Tongue (tissue), 3 donors: ENCODE measurements at places on chromosomes 7 and 10. TPM values are rescaled to one million over a fixed set of nuclear protein-coding genes. Genes with fewer than 3 reads are reported as not detected.

SRGN gene
- total RNA-seq: 49.6 TPM

SPDYE2 gene
- total RNA-seq: not detected

- peak; percentile 81 for DNase-seq
These were observed at the start of gene PLCE1 for GRCh38 chr10:93993782-93994437. Gene PLCE1, plus strand, starts transcription at chr10:93993931. Its CDS starts 37,116 bp downstream, at chr10:94031047.

GRCh38 chr10:50917486-50917885 lies 32.1 kb upstream of the A1CF start:
- DNase-seq: no peak

OPN1SW gene
- not detected for total RNA-seq

DNA sequence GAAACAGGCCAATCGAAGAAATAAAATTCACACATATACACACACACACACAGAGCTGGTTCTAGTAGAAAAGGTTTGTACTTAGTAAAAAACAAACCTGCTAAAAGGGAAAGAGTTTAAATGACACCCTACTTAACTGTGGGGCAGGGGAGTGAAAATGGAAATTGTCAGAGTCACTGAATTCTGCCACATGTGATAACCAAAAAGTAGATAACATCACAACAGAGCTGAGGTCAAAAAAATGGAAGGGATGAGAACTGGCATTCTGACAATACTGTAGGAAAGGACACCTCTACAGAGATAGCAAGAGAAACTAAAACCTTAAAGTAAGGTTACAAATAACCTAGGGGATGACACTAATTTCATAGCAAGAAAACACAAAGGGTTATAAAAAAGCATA lies 74.6 kb downstream of the CACUL1 start:
- DNase-seq: no peak

DNA sequence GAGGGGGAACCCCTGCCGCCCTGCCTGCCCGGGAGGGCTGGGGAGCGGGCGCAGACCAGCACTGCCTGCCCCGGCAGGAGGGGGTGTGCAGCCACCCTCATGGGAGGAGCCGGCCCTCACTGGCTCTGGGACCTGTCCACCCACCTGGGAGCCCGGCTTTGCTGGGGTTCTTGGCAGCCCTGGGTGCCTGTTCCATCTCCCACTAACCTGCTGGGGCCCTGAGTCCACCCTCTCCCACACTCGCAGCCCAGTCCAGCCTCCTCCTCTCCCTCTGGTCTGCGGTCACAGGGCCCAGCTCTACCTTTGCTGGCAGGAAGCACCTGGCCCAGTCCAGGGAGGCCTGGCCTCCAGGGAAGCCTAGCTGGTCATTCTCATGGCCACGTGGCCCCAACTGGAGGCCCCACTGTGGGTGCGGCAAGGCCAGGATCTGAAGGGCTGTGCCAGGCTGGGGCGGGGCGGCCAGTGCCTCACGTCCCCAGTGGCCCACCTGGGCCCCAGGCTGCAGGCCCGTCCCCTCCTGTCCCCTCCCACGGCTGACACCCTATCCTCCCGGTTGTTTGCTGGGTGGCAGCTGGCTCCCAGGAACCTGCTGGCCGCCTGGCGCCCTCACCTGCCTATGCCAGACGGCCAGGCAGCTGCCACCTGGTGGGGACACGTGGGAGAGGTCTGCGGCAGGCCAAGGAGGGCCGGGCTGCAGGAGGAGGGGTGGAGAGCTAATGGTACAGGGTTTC lies at the start of gene TMEM184A:
Gene TMEM184A (minus strand): TSS at position 393 of the 731 bp plus-strand sequence. CDS start 721 bp downstream, outside the sequence.
- DNase-seq: peak; percentile 55

GRCh38 chr7:105788816-105789349 lies 87.5 kb downstream of the ATXN7L1 start:
- DNase-seq: no peak

GRCh38 chr10:132406181-132406580 lies 9.2 kb downstream of the PWWP2B start:
- DNase-seq: no peak

- no peak for DNase-seq
These were observed 161.5 kb downstream of the AHR start for GRCh38 chr7:17460001-17460400.

GRCh38 chr7:151134743-151135524 lies 32.6 kb downstream of the GBX1 start:
- DNase-seq: no peak

GRCh38 chr10:95415621-95416031 lies 124.8 kb upstream of the PDLIM1 start:
- no peak for DNase-seq

- DNase-seq: no peak
These were observed 791.2 kb downstream of the GRID1 start for GRCh38 chr10:85575441-85575840.

ZNF25 gene
- 27.5 TPM for total RNA-seq

TRPV6 gene
- total RNA-seq: 0.82 TPM

- DNase-seq: peak; percentile 57
These were observed 26.5 kb upstream of the CNTNAP2 start for GRCh38 chr7:146090023-146090645.

CPA5 gene
- 0.31 TPM for total RNA-seq

MALSU1 gene
- 110 TPM for total RNA-seq

DNA sequence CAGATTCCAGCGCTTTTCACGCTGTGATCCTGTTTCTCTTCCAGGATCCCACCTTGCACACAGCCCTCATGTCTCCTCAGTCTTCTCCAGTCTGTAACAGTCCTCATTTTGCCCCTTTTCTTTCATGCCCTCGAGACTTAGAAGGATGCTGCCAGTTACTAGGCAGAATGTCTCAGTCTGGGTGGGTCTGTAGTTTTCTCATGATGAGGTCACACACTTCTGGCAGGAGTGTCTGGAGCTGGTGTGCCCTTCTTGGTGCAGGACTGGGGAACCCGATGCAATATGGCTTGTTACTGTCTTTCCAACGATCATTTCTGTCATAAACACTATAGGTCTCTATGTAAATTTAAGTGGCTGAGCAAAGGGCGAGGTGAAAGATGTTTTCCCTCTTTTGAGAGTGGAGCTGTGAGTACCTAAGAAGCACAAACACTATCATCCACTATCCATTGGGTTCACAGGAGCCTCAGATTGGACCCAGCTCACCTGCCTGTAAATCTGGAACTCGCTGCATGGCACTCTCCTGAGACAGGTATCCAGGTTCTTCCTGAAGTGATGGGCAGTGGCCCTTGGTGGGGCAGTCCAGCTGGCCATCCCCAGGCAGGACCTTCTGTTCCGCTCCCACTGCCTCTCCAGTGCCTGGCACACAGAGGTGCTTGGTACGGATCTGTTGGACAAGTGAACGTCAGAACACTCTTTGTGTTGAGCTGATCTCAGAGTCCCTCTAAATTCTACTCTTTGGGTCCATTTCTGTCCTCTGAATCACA lies 64.3 kb upstream of the ZNF32 start:
- no peak for DNase-seq

DNA sequence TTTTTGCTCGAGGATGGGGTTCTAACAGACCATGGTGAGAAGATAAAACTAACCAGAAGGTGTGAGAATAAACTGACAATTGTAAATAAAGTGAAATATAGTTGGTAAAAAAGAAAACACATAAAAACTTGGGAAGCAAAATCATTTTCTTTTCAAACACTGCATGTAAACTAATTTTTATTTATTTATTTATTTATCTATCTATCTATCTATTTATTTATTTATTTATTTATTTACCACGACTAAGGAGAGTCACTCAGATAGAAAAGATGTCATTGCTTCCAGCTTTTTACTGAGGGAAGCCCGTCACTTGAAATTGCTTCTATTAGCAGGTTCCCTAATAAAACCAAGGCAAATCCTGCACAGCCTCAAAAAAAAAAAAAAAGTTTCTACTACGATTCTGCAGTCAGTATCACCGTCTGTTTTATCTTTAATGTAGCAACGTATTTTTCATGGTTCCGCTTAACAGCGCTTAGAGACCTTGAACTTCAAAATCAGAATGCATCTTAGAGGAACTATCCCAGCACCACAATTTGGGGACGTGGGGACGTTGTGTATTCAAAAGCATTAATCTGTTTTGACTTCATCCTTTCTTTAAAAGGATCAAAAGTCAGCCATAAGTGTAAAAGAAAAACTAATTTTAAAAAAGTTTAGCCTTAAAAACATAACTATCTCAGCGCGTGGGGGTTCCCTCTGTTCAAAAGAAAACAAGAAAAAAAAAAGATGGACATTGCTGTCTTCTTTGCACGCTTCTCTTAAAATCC lies 33.3 kb upstream of the EBLN1 start:
- DNase-seq: peak; percentile 53

- DNase-seq: peak; percentile 64
These were observed 224.3 kb downstream of the MDFIC start for GRCh38 chr7:115146148-115146547.

DNA sequence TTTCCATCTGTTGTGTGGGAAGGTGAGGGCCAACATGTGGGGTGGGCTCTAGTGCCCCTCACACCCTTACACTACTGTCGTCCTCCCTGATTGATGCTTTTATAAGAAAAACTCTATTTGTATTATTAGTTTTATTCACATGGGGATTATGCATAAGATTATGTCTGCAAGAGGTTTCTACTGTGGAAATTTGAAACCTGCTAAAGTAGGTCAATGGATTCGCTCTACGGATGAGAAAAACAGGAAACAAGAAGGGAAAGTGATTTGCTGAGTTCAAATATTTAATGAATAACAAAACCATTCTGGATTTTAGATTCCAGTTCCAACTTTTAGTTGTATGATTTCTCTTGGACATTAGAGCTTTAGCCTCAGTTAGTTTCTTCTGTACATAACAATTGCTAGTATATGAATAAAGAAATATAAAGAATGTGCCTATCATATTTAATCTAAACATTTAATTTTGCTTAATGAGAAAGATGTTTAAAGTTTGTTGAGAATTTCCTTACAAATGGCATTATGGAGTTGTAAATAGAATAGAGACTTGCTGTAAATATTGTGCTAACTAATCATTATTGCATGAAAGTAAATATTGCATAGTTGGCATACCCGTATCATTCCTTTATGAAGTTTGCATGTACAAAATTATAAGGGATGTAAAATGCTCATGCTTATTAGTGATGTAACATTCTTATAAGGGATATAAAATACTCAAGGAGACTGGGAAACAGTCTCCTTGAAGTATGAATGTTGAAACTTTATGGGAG lies 193.8 kb downstream of the THSD7A start:
- DNase-seq: no peak

HOXA1 gene
- total RNA-seq: not detected

GRCh38 chr7:82078807-82079206 lies 309.0 kb upstream of the HGF start:
- DNase-seq: no peak

CCL24 gene
- not detected for total RNA-seq

GRCh38 chr7:121329191-121330052 lies 622 bp downstream of the WNT16 start:
- DNase-seq: peak; percentile 40
